Substantia nigra (tissue), 51 donors: ENCODE measurements at places on chromosomes 11 and 22.
A peak's percentile ranks its signal among the peaks of the same experiment; 100 is the strongest.

- DNase-seq, result no peak
These were observed 13.2 kb upstream of the APOL6 start for GRCh38 chr22:35634943-35635540.

- DNase-seq, result no peak
These were observed 45.9 kb downstream of the CKAP5 start for GRCh38 chr11:46800177-46800576.

GRCh38 chr11:108698844-108699642 is 34.2 kb downstream of the DDX10 start:
- no peak for DNase-seq

DNA sequence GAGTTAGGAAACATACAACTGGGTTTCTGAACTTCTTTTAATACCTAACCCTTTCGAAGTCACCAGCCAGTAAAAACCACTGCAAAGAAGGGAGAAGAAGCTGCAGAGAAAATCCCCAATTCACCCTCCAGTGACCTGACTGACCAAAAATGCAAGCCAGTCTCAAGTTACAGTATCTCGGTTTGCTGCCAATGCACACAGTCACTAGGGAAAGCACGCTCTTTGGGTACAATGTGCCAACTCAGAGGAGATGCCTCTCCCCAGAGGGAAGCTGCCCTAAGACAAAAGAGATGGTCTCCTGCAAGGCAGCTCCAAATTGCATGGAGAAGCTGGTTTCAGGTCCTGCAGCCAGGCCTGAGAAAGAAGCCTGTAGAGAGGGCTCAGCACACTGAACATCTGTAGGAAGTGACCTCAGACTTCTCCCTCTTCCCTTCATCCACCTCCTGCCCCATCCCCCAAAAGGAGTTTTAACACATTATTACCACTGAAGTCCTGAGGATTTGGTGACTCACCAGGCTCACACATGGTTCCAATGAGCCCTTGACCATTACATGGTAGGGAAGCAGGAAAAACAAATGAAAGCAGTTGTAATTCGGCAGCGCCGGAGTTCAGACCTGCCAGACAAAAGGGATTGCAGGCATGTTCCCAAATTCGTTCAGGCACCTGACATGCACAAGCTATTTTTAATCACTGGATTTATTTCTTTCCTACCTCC is 90.1 kb downstream of the ETS1 start:
- DNase-seq, result no peak

GRCh38 chr11:44398266-44399030 is 88.5 kb upstream of the ALX4 start:
- no peak for DNase-seq

DNA sequence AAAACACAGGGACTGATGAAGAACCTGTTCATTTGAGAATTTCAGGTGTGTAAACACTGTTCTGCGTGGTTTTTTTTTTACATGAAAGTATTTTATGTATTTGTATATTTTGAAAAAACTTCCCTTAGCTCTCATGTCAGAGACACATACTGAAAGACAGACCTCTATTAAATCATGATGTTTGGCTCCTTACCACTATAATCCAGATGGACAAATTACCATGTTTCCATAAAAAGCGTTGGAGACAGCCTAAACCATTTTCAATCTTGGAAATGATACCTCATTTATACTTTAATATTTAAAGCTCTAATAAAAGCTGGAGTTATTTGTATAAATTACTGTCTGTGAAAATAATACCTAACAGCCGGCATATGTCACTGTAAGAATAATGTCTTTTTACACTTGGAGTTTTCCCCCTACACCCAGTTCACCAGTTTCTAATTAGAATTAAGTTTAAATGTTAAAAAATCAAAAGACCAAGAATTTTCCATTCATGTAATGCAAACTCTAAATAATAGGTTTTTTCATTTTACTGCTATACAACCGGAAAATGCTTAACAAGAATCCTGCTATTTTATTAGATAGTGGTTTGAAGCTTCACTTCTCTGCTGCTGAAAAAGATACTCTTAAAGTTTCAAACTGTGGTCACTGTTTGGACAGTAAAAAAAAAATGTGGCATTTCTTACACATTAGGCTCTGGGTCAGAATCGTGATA is 30.8 kb downstream of the APLP2 start:
- DNase-seq, result no peak

- no peak for DNase-seq
These were observed 49.4 kb upstream of the ADA2 start for GRCh38 chr22:17268501-17269223.

DNA sequence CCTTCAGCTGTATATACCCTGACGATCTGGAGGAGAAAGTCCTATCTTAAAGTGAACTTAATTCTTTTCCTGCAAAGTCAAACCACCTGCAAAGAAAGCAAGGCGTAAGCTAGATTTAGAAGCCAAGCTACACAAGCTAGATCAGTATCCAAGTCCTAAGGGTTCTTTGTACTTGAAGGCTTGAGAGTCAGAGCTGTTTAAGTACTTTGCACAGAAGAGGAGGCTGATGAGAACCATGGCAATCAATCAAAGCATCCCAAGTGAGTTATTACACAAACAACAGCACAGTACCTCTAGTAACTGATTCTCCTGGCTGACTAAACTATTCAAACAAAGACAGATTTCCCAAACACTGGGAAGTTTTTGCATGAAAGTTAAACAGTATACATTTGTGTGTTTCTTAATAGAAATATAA is 1.9 kb downstream of the CDON start:
- no peak for DNase-seq

DNA sequence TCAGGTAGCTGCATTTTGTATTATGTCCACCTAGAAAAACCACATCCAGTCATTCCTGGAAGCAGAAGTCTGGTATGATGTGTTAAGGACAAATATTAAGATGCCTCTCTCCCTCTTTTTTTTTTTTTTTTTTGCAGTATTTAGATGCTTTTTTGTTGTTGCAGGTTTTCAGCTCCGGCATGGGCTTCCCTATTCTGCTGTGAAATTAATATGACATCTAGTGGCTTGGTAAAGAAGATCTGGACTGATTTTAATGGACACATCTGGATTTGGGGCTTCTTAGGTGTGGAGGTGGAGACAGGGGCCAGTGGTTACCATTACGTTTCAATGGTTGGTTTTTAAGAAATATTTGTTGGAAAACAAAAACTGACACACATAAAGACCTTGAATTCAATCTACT is 47.5 kb upstream of the RASSF10 start:
- no peak for DNase-seq

DNA sequence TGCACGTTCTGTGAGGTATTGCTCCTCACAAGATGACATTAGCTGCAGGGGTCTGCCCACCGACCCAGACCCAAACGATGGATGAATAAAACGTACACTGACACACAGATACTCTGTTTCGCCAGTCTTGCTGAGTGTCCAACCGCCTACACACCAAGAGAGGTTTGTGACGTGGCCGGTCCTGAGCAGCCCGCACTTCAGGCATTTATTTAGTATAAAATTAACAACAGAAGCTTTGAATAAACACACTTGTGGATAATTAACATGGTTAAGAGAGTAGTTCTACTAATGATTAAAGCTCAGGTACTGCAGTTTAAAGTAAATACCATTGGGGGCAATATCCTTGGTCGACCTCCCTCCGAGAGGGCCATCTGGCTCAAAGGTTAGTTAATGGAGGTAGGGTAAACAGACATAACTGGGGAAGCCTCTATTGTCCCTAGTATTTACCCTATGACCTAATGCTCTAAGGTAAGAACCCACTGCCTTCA is 75.7 kb downstream of the CCDC83 start:
- no peak for DNase-seq

- no peak for DNase-seq
These were observed 17.0 kb downstream of the NCR3LG1 start for GRCh38 chr11:17368551-17368950.

DNA sequence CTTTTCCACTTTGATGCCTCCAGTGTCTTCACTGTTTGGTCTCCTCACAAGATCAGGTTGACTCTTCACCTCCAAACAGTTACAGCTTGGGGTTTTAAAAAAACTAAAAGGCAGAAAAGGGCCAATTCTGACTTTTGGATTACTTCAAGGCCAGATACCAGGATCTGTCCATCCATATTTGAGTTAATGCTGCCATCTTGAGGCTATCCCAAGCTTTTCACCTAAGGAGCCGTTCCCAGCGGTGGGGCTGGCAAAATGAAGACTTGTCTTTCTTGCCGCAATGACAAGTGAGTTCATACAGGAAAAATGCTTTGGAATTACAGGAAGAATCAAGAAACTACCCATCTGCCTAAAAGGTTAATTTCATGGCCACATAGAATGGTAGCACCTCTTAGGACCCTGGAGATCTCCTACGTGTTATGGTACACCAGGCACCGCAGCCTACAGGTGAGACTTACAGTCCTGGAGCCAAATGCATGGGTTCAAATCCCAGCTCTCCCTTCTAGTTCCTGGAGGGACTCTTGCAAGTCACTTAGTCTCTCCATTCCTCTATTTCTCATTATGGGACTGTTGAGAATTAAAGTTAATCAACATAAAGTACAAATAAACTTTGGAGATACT is 6.0 kb upstream of the OR5B21 start:
- DNase-seq, result no peak

DNA sequence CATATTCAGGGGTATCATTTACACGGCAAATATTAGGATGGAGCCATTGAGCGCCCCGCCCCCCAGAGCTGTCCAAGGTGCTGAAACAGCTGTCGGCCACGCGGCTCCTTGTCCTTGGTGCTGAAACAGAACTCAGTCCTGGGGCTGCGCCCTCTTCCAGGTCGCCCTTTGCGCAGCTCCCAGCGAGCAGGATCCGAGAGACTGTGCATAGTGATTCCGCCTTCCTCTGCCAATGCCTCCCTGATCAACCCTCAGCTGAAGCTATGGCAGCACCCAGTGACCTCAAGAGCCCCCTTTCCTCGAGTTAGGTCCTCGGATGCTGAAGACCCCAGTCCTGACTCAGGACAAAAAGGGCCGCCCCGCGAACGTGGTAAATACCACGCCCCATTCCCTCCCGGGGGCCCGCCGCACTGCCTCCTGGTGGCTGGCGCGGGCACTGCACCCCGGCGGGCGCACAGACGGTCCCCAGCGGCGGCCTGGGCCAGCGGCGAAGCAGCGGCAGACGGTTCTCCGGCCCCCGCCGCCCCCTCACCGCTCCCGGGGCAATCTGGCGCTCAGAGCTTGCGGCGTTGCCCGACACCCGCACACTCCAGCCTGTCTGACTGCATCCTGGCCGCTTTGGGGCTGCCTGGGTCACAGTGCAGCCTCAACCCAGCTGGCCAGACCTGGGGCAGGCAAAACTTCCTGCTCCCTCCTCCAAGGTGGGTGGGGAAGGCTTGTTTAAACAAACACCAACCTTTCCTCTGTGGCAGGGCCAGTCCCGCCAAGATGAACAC is 13.4 kb downstream of the SYT7 start:
- DNase-seq, result peak; percentile 53

- DNase-seq, result no peak
These were observed 5.5 kb downstream of the IL17REL start for GRCh38 chr22:50007057-50007511.

DNA sequence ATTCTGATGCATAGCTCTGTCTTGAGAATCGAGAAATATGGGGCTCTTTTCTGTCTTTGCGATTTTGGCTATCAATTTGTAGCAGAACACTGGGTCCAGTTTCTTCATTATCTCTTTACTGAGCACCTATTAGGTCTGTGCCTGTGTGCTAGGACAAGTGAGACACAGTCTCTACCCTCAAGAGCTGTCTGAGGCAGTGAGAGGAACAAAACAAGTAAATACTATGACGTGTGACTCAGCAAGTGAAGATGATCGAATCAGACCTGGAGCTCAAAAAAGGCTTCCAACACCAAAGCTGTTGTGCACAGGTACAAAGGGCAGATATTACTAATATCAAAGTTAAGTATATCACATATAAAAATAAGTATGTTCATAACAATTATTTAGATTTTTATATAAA is 52.4 kb downstream of the LGR4 start:
- DNase-seq, result no peak

DNA sequence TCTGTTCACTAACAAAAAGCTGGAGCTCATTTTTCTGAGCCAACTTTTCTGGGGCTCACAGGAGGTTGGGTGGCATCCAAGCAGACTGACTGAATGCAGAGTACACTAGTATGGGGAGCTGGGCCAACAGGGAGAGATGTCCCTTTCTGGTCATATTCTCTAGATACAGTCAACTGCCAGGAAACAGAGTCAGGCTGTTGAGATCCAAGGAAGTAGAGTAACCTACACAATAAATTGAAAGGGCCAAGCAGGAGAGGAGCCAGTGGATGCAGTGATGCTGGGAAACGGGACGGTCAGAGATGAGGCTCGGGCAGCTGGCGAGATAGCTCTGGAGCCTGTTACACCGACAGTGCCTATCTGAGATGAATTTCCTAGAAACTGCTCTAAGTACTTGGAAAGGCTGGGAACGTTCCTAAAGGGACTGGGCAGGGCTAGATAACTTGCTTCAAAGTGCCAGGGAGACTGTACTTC is 71.1 kb downstream of the LARGE2 start:
- DNase-seq, result peak; percentile 82

DNA sequence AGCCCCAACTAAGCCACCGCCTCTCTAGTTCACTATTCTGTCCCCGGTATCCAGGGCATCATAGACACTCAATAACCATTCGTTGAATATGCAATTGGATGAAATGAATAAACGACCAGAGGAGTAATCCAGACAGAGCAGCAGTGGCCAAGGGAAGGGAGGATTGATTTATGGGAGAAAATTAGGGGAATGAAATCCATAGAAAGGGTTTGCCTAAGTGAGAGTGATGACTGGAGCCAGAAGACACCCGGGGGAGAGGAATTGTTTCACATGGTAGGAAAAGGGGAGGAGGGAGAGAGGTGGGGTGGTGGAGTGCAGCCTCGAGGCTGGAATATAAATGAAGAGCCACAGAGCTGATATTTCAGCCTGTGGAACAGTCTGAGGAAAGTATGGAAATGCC is 168.2 kb downstream of the COMMD9 start:
- no peak for DNase-seq

DNA sequence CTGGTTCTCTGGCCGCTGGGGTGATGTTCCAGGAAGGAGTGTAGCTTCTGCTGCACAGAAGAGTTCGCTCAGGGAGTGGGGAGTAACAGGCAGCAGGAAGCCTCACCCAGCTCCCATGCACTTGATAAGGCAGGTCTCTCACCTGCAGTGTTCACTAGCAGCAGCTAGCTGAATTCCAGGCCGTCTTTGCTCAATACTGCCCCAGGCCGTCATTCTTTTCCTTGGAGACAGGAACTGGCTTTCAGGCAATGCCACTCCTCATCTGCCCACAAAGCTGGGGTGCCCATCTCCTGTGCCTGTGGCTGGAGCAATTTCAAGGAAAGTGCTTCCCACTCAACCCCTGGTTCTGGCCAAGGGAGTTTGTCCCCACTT is 66.1 kb downstream of the ARHGAP42 start:
- DNase-seq, result no peak

DNA sequence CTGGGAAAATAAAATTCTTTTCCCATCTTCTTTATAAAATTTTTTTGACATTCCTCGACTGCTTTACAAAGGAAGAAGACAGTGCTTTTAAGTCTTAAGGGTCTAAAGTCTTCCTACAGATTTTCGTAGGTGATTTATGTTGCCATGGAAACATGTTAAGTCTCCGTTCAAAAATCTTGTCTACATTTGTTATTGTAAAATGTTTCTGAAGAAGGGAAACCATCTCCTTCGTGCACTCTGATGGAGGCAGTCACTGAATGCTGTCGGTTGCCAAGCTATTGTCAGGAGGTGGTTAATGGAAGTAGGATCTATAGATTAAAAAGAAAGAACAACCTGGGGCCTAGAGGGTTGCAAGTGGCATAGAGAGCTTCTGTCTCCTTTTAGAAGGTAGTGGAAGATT is 52.6 kb downstream of the MAP6 start:
- no peak for DNase-seq

GRCh38 chr11:63146581-63146980 is 2.6 kb upstream of the SLC22A24 start:
- no peak for DNase-seq

- DNase-seq, result no peak
These were observed 5.8 kb upstream of the TAGLN start for GRCh38 chr11:117193130-117194020.
